Fibroblast of skin of right biceps (primary cell): ENCODE measurements at places on chromosomes 4 and X.

DNA sequence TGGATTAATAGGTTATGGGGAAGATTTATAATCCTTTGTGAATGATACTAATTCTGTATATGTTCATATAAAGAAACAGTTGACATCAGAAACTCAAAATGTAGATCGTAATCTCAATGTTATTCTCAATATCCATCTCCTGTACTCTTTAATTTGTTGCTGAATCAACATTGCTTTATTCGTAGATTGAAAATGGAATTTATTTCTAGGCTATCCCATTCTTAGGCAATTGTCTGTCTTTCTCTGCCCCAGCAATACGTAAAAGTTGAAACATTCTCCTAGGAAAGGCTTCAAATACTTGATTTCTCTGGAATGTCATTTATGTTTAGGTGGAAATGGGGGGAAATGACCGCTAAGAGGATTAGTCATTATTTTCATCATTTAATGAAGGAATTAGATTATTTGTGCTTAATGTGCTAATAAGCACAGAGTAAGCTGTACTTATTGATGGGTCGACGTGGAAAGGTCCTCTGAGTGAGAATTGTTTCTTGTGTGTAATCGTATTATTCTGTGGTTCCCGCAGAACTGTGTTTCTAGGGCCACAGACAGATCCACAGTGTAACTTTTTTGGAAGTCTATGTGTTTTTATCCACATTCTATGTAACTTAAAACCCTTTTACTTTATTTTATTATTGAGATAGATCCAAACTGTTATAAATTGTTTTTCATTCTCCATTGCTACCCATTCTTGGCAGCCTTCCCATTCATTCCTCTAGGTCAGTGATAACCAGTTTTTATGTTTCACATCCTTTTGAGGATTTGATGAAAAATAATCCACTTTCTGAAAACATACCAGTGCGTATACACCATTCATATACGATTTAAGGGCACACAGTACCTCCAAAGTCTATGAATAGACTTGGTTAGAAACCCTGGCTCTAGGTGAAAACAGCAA is 262.9 kb downstream of the ARHGAP10 start:
- peak; percentile 25 for DNase-seq

GRCh38 chr4:141900856-141901255 is 264.5 kb downstream of the IL15 start:
- no peak for DNase-seq

DNA sequence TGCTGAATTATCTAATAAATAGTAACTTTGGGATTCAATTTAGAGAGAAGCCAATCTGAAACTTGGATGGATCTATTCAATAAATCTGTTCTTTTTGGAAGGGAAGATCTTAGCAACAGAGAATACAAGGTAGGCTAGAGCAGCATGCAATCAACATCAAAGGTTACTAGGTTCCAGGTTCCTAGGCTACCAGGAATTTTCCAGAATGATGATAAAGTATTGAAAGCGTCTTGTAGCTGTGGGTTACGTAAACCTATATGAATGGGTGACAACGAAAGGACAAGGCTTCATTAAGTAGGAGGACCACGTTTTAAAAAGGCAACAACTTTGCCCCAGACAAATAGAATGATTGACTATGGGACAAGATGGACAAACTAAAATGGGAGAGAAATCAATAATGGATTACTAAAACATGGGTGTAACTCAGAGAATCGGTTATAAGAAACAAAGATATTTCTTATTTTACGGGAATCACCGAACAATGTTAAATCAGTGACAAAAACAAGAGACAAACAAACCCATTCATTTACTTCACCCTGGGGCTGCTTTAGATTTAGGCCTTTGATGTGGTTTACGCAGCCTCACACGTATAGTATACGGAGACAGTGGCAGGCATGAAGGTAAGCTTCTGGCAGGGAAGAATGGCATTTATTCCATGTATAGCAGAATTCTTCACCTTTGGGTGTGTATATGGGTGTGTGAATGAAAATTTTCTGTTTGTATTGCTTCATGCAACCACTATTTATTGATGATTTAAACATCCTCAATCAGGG is 732.6 kb upstream of the PABPC4L start:
- DNase-seq = no peak

- no peak for DNase-seq
Observed at GRCh38 chr4:1576961-1577821, 106.9 kb downstream of the FAM53A start.

- no peak for DNase-seq
Observed at GRCh38 chrX:41684940-41685339, 3.8 kb upstream of the GPR34 start.

DNA sequence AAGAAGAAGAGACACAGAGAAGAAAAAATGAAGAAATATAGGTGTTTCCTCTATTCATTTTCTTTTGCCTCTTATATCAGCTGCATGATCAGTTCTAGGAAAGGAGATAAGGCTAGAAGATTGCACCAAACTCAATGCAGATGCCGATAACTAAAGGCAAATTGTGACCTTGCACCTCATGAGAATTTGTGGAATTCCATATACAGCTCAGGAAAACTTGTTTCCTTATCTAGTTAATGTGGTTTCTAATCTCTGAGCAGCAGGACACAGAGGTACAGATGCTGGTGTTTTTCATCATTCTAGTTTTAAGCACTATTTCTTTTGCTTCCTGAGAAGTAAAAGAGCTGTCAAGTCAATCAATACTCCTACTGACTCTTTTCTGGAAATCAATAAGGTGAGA is 104.6 kb upstream of the NWD2 start:
- DNase-seq = no peak

- DNase-seq = no peak
Observed at GRCh38 chr4:113503691-113504090, 257.8 kb downstream of the CAMK2D start.

DNA sequence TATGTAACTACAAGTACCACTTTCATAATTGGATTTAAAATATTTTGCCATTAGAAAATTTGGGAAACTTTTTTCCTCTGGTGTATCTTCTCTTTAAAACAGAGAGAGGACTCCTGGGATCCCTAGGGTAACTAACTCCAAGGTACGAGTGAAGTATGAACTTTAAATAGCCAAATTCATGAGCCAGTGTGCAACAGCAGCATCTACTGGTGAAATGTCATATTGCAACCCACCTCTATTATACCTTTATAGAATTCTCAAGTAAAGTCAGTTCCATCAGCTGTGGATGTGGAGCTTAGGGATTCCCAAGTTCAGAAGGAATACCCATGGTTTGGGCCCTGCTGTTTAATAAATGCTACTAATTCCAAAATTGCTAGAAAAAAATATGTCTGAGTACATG is 282.7 kb upstream of the TAPT1 start:
- DNase-seq = no peak

DNA sequence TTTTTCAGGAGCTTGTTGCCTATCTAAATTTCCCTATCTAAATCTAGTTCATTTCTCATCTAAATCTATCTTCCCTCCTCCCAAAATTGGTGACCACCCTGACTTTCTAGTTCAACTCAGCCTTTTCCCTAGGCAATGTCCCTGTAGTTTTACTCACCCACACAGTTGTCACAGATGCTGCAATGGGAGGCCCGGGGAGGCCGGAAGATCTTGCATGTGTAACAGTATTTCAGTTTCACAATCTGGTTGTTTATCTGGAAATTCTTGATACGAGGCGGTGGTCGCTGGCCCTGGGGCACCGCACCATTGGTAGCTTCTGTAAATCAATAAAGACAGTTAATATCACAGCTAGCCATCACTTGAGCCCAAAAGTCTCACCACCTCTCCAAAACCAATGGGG is 20.2 kb downstream of the ZDHHC9 start:
- no peak for DNase-seq

GRCh38 chr4:81792521-81792920 is 320.8 kb upstream of the RASGEF1B start:
- no peak for DNase-seq

- peak; percentile 88 for DNase-seq
Observed at GRCh38 chr4:38189445-38189844, 229.2 kb downstream of the PTTG2 start.

DNA sequence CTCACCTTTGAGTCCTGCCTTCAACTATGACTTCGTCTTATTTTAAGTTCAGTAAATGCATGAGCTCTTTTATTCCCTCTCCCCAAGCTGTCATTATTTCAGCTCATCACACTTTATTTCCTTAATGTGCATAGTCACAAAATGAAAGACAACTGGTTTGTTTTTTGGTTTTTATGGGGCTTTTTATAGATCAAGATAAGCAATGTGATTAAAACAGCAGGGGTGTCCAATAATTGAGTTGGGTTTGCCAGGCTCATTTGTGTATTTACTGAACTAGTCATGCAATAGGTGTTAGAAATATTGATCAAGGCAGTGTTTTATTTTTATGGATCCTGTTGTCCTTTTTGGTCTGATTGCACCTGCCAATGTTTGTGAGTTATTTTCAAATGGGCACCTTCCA is 102.2 kb downstream of the FRMPD4 start:
- no peak for DNase-seq

DNA sequence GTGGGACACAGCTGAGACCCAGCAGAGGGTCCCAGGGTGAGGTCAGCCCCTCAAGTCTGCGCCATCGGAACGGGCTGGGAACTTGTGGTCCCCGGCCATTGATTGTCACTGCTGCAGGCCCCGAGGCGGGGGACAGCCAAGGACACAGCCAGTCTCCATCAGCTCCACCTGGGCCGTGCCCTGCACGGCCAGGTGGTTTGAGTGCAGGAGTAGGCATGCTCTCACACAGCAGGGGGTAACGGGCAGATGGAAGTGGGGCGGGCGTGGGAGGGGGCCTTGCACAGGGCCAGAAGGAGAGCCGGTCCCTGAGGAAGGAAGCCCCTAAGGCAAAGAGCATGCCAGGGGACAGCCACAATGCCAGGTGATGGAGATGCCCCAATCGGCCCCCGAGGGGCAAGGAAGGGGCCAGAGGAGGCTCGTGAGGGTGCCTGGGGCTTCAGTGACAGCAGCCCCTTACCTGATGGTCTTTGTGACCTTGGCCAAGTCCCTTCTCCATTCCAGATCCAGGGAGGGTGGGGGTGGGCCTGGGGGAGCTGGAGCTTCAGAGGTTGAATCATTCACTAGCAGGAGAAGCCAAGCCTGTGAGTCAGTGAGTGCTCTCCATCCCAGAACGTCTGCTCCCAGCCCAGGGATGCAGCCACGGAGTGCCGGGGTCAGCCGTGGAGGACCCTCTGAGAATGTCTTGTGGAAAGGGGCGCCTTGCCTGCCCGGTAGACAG is 2.3 kb downstream of the ATP2B3 start:
- DNase-seq = peak; percentile 68

GRCh38 chr4:10478621-10479020 is 21.4 kb upstream of the ZNF518B start:
- DNase-seq = no peak

- peak; percentile 81 for DNase-seq
Observed at GRCh38 chrX:129577473-129577872, 37.4 kb downstream of the OCRL start.

GRCh38 chr4:42819863-42820514 is 72.5 kb upstream of the GRXCR1 start:
- DNase-seq = no peak

DNA sequence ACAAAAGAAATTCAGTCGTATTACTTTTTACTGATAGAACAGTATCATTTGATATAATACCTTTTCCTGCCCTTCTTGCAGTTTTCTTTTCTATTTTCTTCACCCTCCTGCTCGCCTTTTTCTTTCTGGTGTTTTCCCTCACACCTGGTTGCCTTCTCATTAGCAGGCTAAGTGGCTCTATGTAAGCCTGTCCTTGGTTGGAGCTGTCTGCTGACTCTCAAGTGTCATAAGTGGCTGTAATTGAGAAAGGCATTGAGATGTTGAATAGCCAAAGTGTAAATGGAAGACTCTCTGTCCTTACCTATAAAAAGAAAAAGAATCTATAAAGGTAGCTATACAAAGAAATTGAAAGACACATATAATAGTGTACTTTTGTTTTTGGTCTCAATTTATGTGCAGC is 180.7 kb downstream of the ADGRL3 start:
- no peak for DNase-seq

- DNase-seq = no peak
Observed at GRCh38 chr4:6011686-6012085, 6.5 kb downstream of the C4orf50 start.

- DNase-seq = no peak
Observed at GRCh38 chr4:113692809-113693411, 68.6 kb downstream of the CAMK2D start.

DNA sequence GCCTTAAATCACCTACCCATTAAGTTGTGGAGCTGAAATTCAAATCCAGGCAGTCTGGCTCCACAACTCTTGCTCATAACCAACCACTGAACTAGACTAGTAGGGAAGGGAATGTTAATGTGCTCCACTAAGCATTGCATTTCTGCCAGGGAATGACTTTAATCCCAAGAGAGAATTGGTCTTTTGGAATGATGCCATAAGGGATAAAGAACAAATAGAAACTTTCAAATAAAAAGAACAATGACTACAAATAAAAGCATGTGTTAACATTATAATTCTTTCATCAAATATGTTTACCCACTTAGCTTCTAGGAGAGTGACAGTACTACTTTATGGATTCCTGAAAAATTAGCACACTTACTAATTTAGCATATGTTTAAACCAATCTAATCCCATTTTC is 905.9 kb downstream of the CENPC start:
- DNase-seq = peak; percentile 73

- no peak for DNase-seq
Observed at GRCh38 chrX:5595570-5595969, 633.1 kb downstream of the NLGN4X start.

DNA sequence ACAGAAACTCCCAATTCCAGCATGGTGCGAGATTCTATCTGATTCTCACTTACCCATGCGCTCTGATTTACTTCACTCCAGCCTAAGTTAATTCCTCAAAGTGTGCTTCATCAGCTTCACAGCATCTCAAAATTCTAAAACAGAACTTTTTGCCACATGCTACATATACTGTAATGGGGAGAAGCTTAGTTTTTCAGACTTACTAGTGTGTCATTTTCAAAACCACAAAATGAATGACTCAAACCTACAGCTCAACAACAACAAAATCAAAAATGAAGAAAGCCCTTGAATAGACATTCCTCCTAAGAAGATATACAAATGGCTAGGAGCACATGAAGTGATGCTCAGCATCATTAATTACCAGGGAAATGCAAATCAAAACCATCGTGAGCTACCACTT is 14.9 kb downstream of the IRF2 start:
- peak; percentile 70 for DNase-seq

- peak; percentile 62 for DNase-seq
Observed at GRCh38 chr4:77618383-77619241, 13.0 kb downstream of the CXCL13 start.

GRCh38 chr4:94453391-94453963 is 1.7 kb downstream of the PDLIM5 start:
- no peak for DNase-seq

DNA sequence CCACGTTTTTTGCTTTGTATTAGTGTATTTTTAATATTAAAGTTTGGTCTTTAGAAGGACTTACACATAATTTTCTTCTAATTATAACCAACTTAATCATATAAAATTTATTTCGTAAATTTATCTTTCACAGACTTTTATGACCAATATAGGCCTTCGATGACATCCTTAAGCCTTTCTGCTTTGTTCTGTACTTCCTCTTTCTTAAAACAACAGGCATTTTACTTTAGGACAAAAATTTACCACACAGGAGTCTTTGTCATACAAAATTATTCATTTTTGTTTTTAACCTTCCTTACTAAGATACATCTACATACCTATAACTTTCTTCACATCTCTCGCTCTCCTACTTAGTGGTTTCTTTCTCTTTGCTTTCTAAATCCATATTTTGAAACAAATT is 56.3 kb downstream of the RGS12 start:
- no peak for DNase-seq

GRCh38 chr4:111986095-111986494 is 159.2 kb upstream of the FAM241A start:
- DNase-seq = no peak
